ENCODE measurements at places on chromosomes 5 and 9.

DNA sequence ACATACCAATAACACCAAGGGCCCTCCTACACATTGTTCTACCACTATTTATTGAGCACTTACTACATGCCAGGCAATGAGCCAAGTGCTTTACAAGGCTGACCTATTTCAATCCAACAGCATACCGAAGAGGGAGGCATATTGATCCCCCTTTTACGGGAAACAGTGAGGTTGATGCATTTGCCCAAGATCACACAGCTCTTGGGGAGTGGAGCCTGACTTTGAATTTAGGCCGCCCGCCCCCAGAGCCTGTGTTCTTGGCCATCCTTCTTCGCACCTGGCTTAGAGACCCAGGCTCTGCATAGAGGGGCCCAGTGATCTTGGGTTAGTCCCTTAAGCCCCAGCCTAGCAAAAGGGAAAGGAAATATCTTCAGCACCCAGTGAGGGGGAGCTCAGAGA, 158.1 kb upstream of the IER5L start:
- no peak for DNase-seq

DNA sequence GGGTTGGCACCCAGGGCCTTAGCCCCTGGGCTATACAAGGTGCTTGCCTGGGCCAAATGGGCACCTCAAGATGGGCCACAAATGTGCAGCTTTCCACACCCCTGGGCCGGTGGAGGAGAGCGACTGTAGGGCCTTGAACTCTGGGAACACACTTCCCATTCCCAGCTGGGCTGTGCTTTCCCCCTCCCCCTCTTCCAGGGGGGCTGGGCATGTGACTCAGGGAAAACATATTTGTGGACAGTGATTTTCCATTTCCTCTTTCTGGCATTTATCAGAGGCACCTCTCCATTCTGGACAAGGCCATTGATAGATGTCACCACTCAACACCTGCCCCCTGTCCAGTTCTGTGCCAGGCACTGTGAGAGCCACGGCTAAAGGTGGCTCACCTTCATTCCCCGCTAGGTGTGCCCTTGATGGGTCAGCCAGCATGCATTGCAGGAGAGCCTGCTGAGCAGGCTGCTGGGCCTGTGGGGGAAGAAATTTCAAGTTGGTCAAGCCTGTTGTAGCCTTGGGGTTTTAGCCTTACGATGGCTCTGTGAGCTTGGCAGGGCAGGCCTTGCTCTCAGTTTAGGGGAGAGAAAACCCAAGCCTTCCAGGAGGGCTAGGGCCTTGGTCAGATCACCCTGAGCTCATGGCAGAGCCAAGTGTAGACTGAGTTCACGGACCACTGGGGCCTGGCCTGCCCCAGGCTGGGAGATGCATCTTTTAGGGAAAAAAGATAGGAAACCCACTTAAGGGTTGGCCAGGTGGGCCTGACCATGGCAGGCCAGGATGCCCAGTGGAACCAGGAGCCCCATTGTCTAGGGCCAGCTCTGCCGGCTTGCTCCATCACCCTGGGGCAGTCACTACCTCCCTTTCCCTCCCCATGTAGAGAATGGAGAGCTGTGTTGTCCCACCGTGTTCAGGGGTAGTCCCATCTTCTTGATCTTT, 113.9 kb downstream of the DAB2IP start:
- no peak for DNase-seq

GRCh38 chr5:150272531-150272930, 17.0 kb downstream of the CAMK2A start:
- no peak for DNase-seq

DNA sequence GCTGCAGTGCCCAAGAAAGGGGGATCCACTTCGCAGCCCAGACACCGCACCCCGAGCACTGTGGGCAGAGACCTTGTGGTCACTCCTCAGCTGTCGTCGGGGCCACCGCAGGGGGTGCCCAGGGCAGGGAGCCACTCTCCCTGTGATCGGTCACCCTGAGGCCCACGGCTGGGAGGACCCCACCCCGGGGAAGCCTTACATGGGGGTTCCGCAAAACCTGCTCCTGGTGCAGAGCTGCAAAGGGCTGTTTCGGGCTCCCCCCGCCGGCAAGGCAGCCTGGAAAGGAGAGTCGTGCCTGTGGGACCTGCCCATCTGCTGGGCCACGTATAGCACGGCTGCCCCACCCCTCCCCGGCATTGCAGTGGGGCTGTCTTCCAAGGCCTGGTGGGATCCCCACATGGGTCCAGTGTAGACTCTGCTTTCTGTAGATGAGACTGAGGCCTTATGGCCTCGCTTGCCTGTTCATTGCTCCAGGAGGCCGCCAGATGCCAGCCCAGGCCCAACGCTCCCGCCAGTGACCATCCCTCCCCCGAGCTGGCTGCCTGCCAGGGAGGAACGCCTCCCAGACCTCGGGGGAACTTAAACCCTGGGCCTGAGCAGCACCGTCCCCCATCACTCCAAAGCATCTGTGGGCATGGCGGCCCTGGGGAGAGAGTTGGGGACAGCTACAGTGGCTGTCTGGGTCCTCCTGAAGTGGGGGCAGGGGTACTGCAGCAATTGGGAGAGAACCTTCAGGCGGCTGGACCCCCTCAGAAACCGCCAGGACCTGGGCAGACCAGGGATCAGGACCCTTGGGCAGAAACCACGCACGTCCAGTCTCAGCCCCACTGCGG, 1.6 kb upstream of the DNLZ start:
- no peak for DNase-seq

DNA sequence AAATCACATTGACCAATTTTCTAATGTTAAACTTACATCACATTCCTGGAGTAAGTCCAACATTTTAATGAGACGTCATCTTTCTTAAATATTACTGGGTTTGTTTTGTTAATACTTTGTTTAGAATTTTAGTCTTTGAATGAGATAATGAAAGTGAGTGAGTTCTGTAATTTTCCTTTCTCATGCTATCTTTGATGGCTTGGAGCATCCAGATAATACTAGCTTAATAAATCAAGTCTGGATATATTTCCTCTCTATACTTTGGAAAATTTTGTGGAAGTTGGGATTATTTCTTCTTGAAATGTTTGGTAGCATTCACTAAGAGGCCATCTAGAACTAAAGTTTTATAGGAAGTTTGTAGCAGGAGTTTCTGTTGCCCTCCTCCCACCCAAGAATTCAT, 90.8 kb upstream of the IL7R start:
- DNase-seq = no peak

DNA sequence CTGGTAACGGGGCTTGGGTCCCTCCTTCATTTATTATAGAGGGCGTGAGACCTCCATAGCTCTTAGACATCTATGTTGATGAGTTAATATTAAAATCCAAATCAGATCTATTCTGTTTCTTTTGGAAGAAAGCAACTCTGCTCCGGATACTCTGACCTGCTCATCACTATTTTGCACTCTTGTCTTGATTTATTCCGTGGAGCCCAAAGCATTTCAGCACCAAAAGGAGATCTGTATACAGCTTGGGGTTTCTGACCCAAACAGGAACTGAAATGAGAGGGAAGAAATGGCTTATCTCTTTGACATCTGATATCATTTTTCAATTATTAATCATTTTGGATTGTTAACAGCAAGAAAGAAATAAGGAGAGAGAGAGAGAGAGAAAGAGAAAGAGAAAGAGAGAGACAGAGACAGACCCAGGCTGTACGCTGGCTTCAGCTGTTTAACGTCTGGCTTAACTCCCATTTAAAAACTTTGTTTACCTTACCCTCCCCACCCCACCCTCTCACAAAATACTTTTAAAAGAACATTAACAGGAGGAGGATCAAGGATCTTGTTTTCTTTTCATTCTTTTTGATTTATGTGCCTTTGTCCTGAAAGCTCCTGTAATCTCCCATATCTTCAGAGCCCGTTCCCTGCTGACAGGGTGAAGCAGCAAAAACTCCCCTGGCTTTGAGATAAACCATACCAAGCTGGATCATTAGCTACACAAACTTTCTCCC, 231.4 kb upstream of the TUT7 start:
- DNase-seq = no peak

GRCh38 chr5:177402271-177403043, 2.0 kb upstream of the PFN3 start:
- no peak for DNase-seq
